ENCODE measurements at places on chromosomes 3 and 15.

DNA sequence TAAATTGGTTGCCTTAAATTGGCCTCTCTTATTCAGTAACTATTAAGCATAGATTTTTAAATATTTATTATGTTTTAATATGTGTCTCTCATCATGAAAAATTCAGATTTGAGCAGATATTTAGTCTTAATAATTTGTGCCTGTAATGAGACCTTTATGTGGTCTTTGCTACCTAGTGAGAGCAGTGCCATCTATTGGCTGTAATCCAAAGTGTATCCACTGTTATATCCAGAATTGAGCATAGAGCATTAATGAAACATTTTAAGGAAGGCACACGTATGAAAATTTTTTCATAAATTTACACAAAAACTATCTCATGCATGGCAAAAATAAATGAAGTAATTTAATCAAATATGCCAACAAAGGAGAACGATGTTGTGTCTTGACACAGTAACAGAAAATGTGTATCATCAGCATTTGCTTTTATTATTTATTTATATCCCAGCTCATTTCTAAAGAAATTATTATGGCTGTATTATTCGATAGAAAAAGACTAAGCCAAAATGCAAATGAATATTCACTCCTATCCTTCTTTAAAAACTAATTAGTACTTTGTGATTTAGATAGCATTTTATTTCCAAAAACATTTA is 203.5 kb downstream of the RSRC1 start:
- DNase-seq = no peak

- DNase-seq = no peak
Measured at GRCh38 chr3:39250116-39250747, 29.6 kb downstream of the CX3CR1 start.

DNA sequence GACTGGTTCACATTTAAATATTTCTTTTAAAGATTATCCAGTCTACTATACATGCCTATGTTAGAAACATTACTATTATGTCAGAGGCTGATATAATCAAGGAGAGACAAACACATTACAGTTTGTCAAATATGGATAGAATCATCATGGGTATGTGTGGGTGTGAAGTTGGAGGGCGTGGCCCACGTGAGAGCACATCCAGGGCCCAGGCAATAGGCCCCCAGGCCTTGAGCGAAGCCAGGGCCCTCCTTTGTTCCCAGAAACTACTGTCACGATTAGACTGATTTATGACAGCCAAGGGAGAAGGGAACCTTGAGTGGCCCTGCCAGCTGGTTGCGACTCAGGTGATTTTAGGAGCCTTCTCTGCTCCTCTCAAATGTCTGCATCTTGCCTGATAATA is 26.9 kb upstream of the LDHAL6B start:
- DNase-seq = no peak

DNA sequence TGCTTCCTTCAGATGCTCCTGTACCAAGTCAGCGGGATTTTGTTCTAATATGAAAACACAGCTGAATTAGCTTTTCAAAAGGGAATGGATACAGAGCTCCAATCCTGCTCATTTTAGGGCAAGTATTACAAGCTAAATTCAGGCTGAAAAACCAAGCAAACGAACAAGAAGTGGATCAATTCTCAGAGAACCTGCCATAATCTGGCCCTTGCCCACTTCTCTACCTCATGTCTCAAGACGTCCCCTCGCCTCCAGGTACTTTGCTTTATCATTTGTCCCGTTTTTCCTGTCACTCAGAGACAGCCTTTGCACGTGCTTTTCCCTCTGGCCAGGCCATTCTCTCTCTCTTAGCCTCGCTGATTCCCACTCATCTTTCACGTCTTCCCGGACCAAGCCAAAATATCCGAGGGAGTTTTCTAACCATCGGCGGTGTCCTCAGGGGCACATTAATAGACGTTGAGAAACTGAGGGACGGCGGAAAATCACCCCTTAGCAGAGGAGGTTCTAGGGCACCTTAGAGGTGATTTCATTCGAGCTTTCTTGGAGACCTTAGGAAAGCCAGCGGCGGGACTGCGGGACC is 654 bp downstream of the SUSD5 start:
- DNase-seq = no peak

DNA sequence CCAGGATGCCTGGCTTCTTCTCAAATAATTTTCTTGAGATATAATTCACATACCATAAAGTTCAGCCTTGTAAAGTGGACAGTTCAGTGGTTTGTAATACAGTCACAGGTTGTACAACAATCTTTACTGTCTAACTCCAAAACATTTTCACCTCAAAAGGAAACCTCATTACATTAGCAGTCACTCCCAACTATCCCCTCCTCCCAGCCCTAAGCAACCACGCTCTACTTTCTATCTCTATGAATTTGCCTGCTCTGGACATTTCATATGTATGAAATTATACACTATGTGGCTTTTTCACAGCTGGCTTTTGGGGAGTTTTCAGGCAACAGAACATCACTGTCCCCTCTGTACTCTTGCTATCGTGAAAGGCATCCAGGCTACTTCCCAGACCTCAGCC is 17.5 kb downstream of the TGM5 start:
- no peak for DNase-seq
